ENCODE measurements at places on chromosomes 11 and 22.

DNA sequence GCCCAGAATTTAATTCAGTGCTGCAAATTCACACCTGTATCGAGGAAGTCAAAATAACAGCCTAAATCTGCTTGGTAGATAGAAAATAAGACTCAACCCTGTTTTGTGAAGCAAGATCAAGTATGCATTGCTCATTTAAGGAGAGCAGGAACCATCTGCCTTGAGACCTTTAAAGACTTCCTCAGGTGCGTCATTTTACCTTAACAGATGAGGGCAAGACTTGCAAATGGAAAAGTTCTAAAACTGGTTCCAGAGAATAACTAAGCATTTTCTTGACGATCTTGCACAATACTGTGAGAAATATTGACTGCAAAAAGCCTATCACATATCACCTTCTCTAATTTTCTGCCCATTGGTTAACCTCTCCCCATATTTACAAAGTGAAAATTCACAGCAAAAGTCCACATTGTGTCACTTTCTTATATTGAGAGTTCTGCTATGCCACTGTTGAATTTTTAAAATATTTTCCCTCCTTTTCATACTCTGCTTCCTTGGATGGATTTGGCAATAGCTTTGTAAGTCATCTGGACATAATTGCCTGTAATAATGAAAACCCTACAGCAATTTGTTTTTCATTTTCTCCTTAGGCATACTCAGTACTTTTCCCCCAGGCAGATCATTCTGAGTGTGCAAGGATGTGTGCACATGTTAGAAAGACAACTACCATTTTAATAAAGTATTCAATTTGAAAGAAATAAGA lies 234.2 kb downstream of the AASDHPPT start:
- no peak for DNase-seq

- DNase-seq = no peak
These were observed 238.4 kb downstream of the BUD13 start for GRCh38 chr11:116534270-116534975.

DNA sequence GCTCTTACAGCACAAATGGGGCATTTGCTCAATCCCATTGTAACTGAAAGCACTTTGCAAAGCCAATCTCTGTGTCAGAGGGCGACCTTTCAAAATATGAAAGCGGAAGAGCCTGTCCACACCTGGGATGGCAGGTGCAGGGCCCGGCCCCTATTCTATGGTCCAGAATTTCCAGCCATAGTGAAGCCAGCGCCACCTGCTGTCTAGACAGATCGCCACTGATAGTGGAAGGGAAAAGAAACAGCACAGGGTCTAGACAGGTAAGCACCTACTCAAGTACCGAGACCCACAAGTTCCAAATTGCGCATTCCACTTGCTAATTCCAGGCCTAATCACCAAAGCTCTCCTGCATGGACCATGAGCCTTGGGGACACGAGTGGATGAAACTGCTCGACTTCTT lies 141.4 kb downstream of the NTM start:
- DNase-seq = no peak

GRCh38 chr11:129750343-129751292 lies 65.0 kb upstream of the TMEM45B start:
- peak; percentile 52 for DNase-seq

DNA sequence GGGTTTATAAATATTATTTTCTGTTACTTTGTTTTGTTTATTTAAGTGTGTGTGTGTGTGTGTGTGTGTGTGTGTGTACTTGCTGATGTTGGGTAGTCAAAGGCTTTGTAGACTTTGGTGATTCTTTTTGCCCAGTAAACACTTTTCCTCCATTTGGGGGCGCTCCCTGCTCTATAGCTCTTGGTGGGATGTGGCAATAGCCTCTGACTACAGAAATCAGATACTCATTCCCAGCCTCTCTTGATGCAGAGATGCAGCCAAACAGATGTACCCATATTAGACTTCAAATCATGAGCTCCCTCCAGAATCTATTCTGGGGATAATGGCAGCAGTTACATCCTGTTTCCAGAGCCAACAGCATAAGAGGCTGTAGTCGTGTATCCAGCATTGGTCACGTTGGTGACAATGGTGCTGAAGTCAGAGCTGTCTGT lies 33.4 kb upstream of the APOL5 start:
- DNase-seq = no peak

DNA sequence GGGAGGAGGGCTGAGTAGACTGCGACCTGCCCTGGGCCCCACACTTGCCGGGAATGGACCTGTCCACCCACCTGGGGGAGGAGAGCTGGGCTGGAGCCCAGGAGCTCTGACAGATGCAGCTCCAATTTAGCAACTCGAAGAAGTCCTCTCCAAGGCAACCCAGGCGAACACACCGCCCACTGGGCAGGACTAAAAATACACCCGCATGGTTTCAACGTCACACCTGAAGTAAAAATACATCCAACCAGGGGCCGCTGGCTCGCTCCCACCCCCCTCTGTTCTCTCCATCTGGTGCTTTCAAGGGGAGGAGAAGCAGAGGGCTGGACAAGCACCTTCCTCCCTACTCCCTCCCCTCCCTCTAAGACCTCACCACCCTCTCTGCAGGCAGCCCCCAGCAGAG lies 119.9 kb downstream of the FEZ1 start:
- no peak for DNase-seq

DNA sequence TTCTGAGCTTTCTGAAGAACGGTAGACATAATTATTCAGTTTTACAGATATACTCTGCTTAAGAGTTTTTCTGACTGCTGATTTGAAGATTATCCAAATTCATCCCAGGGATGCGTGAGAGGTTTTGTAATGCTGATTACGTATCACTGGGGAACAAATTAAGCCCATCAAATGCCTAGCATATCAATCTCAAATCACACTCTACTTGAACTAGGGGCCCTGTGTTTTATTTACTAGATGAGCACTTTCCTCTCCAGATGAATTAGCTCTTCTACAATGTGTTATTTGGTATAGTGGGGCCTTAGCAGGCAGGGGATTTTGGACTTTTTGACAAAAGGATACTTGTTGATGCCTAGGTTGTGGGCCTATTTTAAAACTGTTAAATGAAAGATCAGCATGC lies 177.9 kb downstream of the JRKL start:
- DNase-seq = no peak

DNA sequence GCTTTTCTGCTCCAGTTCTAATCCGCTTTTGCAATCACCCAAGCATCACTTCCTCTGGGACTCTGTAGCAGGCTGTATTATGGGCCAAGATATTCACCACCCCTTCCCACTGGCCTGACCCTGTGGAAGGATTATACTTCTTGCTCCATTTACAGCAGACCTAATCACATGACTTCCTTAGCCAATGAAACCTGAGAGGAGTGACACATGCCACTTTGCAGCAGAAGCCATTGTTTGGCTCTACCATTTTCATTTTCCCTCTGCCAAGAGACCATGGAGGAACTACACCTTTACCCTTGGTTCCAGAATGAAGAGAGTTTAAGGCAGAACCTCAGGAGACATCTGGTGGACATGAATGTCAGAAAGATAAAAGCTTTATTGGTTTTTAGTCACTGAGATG lies 134.9 kb upstream of the HSD17B12 start:
- DNase-seq = no peak

DNA sequence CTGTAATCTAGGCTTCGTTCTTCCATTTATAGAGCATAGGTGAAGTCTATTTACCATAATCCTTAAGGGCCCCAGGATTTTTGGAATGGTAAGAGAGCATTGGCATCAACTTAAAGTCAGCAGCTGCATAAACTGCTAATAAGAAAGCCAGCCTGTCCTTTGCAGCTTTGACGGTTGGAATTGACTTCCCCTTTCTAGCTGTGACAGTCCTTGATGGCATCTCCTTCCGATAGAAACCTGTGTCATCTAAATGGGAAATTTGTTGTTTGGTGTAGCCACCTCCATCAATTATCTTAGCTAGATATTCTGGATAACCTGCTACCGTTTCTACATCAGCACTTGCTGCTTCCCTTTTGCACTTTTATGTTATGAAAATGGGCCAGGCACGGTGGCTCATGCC lies 58.0 kb upstream of the GLYATL1B start:
- no peak for DNase-seq

DNA sequence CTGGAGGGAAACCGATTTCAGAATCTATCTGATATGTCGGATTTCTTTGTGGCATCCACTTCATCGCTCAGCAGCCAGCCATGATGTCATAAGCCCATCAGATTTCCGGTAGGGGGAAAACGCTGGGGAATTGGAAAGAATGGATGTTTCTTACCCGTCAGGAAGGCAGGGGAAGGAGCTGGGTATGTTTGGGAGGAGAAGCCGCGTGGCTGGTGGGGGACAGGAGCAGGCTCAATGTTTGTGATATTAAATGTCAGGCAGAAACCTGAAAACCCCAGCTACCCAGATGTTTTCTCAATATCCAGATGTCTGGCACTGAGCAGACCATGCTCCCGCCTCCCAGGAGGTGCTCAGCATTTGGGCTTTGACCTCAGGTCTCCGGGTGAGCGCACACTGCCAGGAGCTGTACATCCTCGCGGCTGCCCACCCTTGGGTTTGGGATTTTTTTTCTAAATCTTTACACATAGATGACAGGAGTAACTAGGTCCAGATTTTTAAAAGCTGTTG lies 67.5 kb downstream of the NFAM1 start:
- no peak for DNase-seq

- no peak for DNase-seq
These were observed 26.7 kb downstream of the QSER1 start for GRCh38 chr11:32919338-32919737.

DNA sequence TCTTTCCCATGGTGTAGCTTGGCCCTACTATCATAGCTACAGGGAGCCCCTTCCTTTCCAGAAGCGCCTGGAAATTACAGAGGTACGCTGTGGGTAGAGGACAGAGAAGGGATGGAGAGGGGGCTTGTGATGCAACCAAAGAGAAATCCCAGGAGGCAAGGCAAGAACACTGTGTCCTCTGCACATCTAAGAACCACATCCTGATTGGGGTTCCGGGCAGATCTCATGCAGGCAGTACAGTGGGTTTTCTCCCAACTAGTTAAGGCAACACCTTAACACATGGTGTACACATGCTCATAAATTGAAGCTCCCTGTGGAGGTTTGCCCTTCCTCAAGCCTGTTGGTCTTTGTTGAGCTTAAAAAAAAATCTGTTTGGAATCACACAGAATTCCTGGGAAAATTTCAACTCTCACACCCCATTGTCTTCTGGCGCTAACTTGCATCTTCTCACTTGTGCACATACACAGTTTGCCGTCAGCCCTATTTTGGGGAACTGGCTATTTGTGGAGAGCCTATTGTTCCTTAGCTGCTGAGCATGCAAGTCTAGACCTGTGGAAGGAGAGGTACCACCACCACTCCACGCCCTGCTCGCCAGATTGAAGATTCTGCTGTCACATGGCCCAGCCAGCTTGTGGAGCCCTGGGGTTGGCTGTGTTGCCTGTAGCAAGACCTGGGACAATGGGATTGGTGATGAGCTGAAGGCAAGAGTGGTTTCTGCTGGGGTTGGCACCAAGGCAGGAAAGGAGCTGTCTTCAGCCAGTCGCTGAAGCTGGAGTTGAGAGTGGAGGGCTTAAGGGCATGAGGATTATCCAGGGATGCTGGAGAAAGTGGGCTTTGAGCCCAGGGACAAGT lies 52.4 kb downstream of the ALX4 start:
- no peak for DNase-seq

GRCh38 chr11:75150879-75151278 lies at the start of gene SLCO2B1:
Gene SLCO2B1, plus strand, starts transcription at chr11:75151107. Its CDS starts 275 bp downstream, at chr11:75151382.
- DNase-seq = no peak

DNA sequence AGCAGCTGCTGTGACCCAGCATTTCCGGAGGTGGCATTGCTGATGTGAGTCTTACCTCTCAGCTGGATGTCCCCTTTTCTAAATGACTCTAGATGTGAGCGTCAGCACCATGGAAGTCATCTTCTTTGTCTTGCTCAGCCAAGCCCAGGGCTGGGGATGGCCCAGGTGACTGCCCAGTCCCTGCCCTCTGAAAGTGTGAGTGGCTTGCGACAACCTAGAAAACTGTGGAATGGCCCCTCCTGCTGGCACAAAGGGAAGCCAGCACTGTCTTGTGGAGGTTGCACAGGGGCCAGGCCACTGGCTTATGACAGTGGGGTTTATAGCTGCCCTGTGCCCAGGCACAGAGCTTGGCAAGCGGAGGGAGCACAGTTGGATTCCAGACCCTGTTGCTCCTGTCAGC lies 6.2 kb downstream of the TUB start:
- DNase-seq = no peak

DNA sequence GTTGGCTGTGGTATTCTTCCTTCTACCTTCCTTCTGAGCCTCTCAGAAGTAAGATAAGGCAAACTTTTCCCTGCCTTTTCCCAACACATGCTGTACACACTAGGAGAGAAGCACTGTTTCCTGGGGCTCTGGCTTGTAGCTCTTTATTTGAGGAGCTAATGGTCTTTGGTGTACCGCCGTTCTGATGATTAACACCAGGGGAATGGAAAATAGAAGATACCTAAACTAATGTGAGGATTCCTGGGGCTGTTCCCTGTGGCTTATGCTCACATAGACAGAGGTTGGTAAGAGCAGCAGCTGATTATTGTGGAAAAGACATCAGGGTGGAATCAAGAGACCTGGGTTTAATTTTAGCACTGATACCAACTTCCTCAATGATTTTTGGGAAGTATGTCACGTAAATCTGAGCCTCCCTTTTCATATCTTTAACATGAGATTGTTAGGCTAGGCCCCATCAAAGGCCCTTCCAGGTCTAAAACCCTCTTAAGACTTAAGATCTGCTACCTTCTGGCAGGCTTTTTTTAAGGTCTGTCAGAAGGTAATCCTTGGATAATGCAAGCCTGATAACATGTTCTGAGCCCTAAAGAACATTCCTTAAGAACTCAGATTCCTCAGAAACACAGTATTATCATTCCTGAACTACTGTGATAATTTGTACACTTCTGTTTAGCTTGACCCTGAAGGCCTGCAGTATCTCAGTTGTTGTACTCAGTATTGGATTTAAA lies 24.8 kb upstream of the RCE1 start:
- no peak for DNase-seq

- no peak for DNase-seq
These were observed 1399.9 kb downstream of the BRD1 start for GRCh38 chr22:48427731-48428211.

DNA sequence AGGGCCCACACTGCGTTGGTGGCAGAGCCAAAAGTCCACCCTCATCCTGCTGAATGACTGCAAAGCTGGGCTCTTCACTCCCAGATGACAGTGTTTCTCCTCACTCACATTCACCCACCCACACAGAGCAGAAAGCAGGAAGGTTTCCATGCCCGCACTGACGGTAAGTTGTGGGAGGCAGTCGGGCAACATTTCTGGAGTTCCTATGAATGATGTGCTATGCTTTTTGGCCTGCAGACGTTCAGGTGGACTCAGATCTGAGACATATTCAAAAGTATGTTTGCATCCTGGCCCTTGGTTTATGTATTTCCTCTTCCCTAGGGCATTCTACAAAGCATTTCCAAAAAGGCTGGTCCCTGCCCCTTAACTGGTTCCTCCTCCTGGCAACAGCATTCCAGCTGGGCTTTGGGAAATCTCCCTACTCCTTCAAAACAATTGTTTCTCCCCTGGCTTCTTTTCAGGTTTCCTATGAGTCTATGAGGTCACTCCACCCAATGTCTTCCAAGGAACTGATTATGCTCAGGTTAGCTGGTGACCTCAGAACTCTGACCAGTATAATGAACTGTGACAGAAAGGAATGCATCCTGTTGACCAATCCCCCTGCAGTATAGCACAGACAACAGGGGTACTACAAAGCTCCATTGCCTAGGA lies 36.4 kb downstream of the PACSIN2 start:
- DNase-seq = no peak
